CD4-positive, alpha-beta memory T cell (primary cell): ENCODE measurements at places on chromosomes 12 and 14.
A peak's percentile ranks its signal among the peaks of the same experiment; 100 is the strongest.

GRCh38 chr12:124557518-124558223, 9.7 kb downstream of the NCOR2 start:
- no peak for DNase-seq

GRCh38 chr14:25537846-25538455, 488.0 kb upstream of the STXBP6 start:
- no peak for DNase-seq

GRCh38 chr14:42469637-42470426, 863.2 kb downstream of the LRFN5 start:
- no peak for DNase-seq

- no peak for DNase-seq
These were observed 85.0 kb upstream of the ANO2 start for GRCh38 chr12:6030081-6030480.

GRCh38 chr12:119683816-119684215, 15.9 kb downstream of the PRKAB1 start:
- DNase-seq, result no peak

- DNase-seq, result peak; percentile 40
These were observed 3.3 kb upstream of the TMEM117 start for GRCh38 chr12:43832463-43833168.

- DNase-seq, result no peak
These were observed 18.0 kb downstream of the HECTD1 start for GRCh38 chr14:31189346-31190218.

- no peak for DNase-seq
These were observed 197.3 kb downstream of the TMTC3 start for GRCh38 chr12:88339254-88339949.

DNA sequence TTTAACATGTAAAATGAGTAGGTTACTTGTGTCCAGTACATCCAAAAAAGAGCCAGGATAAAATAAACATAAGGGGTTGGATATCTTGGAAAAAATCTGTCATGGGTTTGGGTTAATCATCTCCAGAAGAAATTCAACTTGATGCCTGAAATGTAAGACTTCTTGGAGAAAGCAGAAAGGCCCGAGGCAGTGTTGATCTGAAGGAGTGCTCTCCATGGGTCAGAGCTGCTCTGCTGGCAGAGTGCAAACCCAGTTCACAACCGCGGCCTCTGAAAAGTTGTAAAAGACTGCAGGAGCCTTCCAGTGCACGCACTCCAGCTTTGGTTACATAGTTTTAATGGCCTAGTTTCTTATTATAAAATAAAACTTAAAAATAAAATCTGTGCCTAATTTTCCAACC, 97.3 kb upstream of the ALX1 start:
- no peak for DNase-seq

GRCh38 chr14:73695997-73696396, 18.2 kb downstream of the PNMA1 start:
- DNase-seq, result no peak

- peak; percentile 95 for DNase-seq
These were observed at the start of gene LEMD3 for GRCh38 chr12:65169320-65170208. Gene LEMD3 (plus strand): TSS chr12:65169583. CDS start chr12:65169597, 14 bp downstream.

DNA sequence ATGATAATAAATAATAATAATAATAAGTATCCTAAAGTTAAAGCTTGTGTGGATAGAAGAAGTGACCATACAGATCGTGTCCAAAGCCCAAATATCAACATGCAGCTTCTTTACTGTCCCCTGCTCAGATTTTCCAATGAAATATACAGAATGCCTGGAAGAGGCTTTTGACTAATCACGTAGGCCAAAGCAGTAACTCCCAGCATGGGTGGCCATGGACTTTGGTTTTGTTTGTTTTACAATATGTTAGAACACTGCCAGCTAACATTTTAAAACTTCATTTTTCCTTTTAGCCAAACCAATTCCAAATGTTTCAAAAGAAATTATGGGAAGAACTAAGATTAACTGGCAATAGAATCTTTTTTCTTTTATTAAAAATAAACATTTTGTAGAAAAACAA, 400.0 kb upstream of the FLRT2 start:
- no peak for DNase-seq

DNA sequence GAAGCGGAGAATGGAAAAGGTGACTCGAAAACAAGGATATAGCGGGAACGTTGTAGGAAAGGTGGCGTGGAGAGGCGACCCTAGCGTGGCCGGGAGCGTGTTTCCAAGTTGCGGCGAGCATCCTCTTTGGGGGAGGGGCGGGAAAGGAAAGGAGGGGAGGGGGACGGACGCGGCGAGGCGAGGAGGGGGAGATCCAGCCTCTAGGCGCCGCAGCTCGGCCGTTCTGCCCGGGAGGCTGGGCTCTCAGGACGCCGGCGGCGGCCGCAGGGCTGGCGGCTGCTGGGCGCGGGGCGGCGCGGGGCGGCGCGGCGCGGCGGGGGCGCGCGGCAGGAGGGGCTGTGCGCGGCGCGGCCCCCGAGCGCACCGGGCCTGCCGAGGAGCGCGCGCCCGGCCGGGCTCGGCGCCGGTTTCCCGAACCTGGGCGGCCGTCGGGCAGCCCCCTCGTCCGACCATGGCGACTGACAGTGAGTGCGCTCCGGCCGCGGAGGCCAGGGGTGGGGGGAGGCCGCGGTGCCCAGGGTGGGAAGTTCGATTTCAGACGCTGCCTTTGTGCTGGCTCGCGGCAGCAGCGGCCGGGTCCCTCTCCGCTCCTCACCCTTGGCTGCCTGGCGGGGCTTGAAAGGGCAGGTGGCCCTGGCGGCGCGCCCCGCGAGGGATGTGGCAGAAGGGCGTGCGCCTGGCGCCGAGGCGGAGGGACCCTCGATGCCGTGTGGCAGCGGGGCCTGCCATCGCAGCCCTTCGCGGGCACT, 50.3 kb downstream of the SNAPC1 start:
- no peak for DNase-seq

- DNase-seq, result no peak
These were observed 23.6 kb upstream of the PLEK2 start for GRCh38 chr14:67435603-67436002.

- peak; percentile 32 for DNase-seq
These were observed 70.2 kb upstream of the GPHB5 start for GRCh38 chr14:63388766-63389431.

GRCh38 chr14:54758041-54758440, 144.6 kb downstream of the GCH1 start:
- no peak for DNase-seq

DNA sequence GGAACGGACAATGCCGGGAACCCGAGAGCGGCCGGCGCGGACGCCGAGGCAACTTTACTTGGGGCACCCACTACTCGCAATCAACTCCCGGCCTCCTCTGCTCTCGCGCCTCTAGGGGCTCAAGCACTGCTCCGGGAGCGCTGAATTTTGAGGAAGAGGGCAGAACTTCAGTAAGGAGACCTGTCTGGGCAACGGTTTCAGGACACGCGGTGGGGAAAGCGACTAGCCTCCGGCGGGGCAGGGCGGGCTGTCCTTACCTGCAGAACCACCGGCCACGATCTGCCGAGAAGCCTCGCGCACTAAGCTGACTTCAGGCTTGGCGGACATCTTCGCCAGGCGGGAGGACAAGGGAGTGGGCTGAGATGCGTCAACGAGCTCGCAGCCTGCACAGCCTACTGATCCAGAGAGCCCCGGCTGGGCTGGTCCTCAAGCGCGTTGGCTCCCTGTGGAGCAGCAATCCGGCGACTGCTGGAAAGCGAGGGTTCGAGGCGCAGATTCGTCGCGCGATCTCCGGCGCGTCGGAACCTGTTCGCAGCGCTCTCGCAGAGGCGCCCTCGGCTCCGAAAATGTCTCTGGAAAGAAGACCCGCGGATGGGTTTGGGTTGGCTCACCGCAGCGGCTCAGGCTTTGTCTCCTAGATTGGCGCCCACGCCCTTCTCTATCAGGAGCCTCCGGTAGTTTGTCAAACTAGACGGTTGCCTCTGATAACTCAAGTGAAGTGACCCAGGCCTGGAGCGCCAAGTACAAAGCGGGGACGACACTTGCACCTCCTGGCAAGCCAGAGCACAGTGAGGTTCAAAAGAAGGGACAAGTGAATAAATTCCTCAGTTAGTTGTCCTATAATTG, at the start of gene SLC25A21:
Gene SLC25A21 (minus strand): TSS at position 583 of the 846 bp plus-strand sequence.
- DNase-seq, result no peak

GRCh38 chr12:30905463-30906009, 21.0 kb upstream of the TSPAN11 start:
- no peak for DNase-seq

GRCh38 chr14:76742966-76743365, 18.3 kb upstream of the VASH1 start:
- no peak for DNase-seq

GRCh38 chr12:52260361-52261207, 13.9 kb upstream of the KRT86 start:
- DNase-seq, result no peak

DNA sequence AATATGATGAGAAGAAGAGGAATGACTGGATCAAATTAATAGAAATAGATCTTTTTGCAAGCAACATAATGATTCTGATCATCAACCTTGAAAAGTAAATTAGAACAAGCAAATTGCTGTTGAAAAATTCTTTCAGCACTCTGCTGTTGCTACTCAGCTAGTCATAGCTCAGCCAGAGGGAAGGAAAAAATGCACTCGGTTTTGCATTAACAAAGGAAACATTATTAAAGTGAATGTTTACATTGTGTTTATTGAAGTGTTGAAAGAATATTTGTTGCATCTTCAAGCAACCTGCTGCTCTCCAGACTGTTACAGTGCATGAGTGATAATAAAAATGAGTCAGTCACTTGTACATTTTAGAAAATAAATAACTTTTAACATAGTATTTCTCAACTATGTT, 26.5 kb downstream of the AP5M1 start:
- no peak for DNase-seq

GRCh38 chr14:105930572-105930971, 404.2 kb downstream of the TMEM121 start:
- DNase-seq, result no peak

DNA sequence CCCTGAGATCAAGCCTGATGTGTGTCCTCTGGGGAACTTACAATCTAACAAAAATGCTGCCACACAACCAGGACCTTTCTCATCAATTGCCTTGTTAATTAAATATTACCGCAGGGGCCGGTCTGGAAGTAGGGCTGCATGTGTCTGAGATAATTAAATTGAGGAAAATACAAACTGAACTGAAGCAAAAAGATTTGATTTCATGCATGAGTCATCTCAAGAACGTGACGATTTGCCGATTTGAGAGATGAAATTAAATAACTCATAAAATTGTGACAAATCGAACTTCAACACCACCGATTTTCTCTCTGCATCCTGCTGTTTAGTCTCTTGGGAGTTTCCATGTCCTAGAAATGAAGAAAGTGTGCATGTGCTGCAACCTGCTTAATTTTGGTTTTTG, 94.6 kb upstream of the DAAM1 start:
- DNase-seq, result no peak

- DNase-seq, result no peak
These were observed 167.8 kb upstream of the HIF1A start for GRCh38 chr14:61527325-61528100.

- no peak for DNase-seq
These were observed 208.2 kb upstream of the GARIN6 start for GRCh38 chr12:99439399-99439798.

DNA sequence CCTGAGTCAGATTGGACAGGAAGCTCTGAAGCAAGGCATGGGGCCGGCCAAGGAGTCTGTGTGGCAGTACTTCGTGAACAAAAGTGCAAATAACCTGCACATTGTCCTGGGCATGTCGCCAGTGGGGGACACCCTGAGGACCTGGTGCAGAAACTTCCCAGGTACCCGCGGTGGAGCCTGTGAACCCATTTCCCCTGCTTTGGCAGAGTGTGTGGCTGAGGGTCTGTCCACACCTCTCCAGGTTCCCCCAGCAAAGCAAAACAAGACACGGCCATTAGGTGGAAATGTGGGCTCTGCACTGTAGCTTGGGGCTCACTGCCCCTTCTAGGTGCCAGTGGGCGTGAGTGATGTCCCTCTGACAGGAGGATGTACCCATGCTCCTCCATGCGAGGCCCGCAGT, 79.4 kb downstream of the CCDC92 start:
- DNase-seq, result no peak

DNA sequence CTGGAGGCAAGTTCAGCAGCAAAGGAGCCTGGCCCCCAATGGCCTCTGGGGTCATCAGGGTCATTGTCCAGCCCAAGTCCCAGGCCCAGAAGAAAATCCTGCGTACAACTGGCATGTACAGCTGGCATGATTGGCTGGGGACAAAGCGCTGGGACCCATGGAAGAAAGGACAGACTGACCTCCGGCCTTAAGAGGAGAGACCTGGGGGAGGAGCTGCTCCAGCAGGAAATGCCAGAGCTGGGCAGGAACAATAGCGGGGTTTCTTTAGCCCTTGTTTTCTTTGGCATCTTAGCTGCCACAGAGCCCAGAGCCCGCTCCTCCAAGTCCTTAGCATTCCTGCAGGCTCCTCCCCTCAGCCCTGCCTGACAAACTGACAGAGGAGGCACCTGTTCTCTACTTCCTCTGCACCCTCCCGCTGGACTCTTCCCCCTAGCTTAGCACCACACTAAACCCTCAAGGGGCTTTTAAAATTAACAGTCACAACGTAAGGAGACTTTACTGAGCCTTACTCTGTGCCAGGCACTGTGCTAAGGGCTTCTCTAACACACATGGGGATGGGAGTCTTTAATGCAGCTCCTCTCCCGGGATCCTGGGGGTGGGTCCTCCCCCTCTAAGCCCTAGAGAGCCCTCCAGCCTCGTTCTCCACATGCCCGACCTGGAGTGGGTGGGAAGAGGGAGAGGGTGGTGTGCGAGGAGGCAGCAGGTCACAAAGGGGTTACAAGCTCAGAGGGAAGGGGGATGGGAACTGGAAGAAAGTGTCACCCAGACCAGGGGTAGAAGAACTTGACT, 1.8 kb upstream of the AQP5 start:
- no peak for DNase-seq

DNA sequence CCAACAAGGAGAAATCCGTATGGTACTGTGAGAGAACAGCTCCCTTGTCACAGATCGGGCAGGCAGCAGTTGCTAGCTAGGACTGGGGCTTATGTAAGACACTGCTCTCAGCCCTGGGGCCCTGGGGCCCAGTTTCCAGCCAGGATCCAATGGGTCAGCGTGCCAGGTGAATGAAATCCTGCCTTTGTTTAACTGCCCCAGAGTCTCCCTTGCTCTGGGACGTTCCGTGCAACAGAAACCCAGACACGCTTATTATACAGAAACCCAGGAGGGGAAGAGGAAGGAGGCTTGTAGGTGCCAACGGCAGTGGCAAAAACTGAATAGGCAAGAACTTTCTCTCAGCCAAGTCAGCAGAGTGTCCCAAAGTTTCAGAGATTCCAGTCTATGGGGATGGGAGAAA, 110.6 kb downstream of the DIO2 start:
- no peak for DNase-seq

GRCh38 chr14:36091096-36091495, 85.4 kb downstream of the PTCSC3 start:
- no peak for DNase-seq

GRCh38 chr14:85002846-85003245, 527.1 kb upstream of the FLRT2 start:
- no peak for DNase-seq

- no peak for DNase-seq
These were observed 77.2 kb upstream of the RFLNA start for GRCh38 chr12:124217508-124218242.

- DNase-seq, result no peak
These were observed 37.2 kb downstream of the TNFAIP2 start for GRCh38 chr14:103160321-103161053.

- DNase-seq, result no peak
These were observed 192.8 kb downstream of the TBX5 start for GRCh38 chr12:114213055-114213581.
